EL (cell line): ENCODE measurements at places on chromosomes 5 and 9.

DNA sequence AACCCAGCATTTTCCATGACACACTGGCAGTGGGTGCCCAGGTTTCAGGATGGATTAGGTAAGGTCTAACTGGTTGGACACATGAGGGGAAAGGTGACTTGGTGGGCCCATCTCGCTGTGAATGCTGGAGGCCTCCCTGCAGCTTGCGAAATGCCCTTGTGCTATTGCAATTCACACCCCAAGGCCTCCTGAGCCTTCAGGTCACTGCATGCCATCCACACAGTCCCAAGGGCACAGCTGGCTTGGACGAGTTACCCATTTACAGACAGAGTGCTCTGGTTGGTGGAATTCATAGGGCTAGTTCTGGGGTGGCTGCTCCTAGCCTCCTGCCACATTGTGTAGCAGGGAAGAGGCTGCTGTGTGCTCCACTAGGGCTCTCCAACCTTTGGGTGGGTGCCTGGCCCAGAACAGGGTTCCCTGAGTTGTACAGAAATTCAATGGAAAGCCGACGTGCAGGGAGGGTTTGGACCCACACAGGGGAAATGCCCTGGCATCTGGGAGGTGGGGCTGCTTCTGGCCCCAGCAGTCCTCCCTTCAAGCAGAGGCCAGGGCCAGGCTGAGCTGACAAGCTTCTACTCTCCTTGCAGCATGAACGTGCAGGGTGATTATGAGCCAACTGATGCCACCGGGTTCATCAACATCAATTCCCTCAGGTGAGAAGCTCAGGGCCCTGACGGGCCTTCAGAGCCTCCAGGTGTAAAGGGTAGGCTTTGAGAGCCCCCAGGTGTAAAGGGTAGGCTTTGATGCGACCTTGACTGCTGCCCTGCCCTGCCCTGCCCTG is 54.3 kb downstream of the ASS1 start:
- DNase-seq, result no peak

DNA sequence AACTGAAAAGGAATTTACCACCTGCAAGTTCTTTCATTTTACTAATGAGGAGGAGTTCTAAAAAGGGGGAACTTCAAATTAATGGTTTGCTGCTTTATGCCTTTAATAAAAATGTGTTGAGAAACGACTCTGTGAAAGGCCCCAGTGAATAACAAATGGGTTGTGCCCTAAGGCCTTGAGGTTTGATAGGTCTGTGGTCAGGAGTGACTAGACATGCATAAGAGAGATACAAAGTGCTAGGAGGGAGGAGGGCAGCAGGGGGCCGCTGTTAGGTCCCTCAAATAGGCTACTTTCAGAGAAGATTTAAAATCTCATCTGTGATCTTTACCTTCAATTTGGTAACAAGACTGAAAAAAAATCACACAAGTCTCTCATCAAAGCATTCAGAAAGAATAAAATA is 58.3 kb downstream of the FAM81B start:
- DNase-seq, result peak; percentile 12

DNA sequence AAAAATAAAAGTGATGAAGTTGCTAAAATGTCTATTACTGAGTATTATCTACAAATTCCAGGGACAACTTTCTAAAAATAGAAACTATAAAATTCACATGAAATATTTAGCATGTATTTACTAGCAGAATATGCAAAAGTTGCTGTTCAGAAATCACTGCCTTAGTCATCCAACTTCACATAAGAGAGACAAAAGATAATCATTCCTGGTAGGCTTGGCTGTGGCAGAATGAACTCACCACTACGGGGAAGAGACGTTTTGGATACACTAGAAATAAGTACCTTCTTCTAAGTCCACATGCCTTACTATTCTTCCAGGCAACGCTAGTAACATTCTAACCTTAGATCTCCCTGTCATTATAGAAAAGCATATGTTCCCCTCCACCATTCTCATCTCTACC is 272.2 kb downstream of the BNC2 start:
- DNase-seq, result no peak

- no peak for DNase-seq
These were observed 14.9 kb downstream of the XPA start for GRCh38 chr9:97682242-97682641.

- peak; percentile 84 for DNase-seq
These were observed 522.7 kb downstream of the NR2F1-AS1 start for GRCh38 chr5:93058309-93058708.

DNA sequence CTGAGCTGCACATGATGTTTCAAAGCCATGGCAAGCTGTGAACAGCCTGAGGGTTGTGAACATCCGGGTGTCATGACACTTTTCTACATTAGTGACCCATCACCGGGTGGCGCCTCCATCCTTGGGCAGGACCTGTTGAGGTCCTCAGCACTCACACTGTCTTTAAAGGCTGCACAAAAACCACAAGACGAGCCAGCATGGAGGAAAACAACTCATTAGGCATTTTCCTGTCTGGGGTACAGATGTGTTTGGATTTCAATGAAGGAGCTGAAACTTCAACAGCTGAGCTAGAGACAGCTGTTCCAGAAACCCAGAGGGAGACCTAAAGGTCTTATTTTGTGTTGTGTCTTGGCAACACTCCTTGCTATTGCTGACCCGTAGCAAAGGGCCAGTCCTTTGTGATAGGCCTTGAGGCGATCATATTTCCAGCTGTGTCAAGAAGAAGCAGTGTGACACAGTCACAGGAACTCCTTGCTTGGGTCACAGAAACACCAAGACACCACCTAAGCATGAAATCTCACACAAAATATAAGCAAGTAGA is 151.8 kb upstream of the VLDLR start:
- peak; percentile 35 for DNase-seq

- DNase-seq, result no peak
These were observed 1162.5 kb upstream of the DMAC1 start for GRCh38 chr9:8962084-8962483.

DNA sequence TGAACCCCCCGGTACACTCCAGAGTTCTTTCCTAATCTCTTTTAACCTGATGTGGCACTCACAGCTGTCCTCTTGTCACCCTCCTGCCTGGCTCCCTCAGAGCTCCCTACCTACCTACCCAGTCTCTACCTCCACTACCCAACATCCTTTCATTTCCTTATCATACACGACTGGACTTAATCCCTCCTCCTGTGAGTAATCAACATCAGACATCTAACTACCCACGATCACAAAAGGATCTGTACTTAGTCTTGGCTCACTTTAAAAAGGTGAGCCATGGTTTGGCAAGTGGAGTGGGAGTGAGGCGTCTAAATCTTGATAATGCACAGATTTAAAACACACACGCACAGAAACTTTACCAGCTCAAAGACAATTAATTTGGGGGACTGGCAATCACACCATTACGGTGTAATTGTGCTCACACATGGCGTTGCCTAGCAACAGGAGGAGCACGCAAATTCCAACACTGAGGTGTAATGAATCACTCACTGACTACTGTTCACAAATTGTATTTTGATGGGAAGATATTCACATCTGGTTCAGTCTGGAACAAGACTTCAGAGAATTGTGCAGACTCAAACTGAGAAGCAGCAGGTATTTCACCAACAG is 235.9 kb downstream of the EPB41L4A start:
- DNase-seq, result no peak

- DNase-seq, result no peak
These were observed 66.2 kb upstream of the CNTLN start for GRCh38 chr9:17068671-17069070.

DNA sequence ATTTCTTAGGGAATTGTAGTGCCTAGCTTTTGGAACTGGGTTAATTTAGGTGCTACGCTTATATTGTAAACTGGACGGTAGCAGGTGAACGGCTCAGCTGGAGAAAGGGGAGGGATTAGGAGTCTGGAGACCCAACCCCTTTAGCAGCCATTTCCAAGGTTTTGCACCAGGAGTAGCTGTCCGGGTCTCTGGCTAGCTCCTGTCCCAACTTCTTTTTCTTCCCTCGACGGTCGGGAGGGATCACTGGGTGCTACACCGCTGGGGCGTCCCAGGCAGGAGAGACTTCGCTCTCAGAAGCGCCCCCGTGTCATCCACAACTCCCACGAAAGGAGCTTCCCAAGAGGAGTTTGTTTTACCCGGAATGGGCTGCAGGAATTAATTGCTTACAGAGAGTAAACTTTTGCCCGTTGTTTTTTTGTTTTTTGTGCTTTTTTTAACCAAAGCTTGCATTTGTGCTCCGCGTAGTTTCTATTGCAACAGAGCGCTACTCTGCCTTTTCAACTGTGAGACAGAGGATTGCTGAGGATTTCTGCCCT is 1640.9 kb upstream of the C9orf72 start:
- no peak for DNase-seq

DNA sequence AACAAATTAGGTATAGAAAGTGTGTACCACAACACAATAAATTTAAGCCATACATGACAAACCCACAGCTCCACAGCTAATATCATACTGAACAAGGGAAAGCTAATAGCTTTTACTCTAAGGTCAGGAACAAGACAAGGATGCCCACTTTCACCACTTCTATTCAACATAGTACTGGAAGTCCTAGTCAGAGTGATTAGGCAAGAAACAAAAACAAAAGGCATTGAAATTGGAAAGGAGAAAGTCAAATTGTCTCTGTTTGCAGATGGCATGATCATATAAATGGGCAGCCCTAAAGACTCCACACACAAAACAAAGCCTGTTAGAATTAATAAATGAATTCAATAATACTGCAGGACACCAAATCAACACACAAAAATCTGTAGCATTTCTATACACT is 548.8 kb downstream of the CTNND2 start:
- no peak for DNase-seq

GRCh38 chr5:18281947-18282581 is 647.8 kb downstream of the TAF11L14 start:
- DNase-seq, result peak; percentile 29

DNA sequence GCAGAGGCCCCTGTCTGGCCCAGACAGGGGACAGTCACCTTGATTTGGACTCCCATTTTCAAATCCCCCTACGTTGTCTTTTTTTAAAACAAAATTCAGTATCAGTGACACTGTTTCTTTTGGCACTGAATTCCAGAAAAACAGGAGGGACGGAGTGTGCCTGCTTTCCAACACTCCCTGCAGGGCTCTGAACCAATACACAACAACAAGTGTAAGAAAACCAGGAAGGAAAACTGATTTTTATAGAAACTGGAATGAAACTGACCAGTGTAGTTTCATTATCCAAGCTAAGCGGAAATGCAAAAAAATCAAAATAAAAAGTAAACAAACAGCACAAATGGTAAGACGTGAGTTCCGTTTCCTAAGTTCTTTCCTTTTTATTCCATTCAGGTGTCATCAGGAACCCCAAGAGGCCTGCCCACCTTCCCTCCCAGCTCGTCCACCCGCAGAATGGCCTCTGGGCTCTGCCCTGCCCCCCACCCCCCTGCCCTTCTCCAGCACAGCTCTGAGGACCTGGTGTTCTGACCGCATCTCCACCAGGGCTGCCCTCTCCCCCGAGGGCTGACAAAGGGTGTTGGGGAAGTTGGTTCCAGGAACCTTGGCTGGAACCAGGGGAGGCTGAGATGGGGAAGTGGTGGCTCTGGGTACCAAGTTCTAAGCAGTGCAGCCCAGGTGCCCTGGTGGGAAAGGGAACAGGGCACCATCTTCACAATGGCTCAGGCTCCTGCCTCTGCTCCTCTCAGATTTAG is 73.6 kb downstream of the PSD2 start:
- DNase-seq, result no peak

- DNase-seq, result no peak
These were observed 37.3 kb downstream of the KCTD16 start for GRCh38 chr5:144207875-144208444.

DNA sequence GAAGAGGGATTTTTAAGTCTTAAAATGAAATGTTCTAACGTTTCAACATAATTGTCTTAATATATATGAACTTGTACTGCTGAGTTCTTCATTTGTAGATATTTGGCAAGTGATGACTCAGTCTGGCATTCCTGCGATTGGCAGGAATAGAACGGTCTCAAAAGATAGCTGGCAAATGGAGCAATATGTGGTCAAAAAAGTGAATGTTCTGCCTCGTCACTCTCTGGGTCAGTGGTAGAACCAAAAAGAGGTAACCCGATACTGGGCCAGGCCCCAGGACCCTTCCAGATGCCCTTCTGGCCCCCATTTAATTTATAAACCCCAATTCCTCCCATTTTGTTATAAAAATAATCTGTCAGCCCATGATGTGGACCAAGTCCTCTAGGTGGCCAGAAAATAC is 39.2 kb downstream of the ZNF366 start:
- DNase-seq, result peak; percentile 78

- DNase-seq, result no peak
These were observed 2.5 kb downstream of the TJP2 start for GRCh38 chr9:69176471-69177171.

DNA sequence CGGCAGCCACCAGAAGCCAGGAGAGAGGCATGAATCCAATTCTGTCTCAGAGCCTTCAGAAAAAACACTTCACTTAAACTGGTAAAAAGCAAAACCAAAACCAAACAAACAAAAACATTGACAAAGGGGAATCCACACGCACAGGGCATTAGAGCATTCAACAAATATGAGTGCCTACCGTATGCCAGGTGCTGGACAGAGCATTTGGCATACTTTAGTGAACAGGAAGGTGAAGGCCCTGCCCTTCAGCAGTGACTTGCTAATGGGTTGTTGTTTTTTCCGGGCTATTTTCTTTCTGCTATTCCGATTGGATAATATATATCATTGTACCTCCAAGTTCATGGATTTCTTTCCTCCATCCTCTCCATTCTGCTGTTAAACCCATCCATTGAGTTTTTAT is 71.7 kb upstream of the RUFY1 start:
- DNase-seq, result no peak

DNA sequence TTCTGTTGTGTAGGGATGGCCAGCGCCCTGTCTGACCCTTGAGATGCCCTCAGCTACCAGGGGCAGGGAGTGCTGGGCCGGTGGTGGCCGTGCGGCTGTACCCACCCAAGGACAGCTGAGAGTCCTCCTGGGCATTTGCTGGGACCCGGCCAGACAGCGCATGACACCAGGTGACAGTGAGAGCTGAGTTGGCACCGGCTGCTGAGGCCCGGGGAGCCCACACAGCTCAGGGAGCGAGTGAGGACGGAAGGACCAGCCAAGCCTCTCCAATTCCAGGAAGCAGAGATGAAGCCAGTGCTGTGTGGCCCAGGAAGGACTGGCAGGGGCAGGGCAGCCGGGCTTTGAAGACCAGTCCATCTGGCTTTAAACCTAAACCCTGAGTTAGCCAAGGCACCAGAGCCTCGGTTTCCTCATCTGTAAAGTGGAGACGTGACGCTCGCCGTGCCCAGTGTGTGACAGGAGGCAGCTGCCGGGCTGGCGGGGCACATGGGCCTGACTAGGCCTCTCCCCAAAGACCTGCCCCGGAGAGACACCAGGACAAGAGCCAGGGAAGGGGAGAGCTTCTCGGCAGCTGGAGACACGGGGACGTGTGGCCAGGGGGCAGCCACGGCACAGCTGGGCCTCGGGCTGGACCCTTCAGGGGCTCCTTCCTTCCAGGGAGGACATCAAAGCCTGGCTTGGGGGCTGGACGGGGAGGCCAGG is 3.0 kb upstream of the AGPAT2 start:
- DNase-seq, result no peak

GRCh38 chr9:98442114-98442513 is 186.7 kb upstream of the TBC1D2 start:
- DNase-seq, result no peak

DNA sequence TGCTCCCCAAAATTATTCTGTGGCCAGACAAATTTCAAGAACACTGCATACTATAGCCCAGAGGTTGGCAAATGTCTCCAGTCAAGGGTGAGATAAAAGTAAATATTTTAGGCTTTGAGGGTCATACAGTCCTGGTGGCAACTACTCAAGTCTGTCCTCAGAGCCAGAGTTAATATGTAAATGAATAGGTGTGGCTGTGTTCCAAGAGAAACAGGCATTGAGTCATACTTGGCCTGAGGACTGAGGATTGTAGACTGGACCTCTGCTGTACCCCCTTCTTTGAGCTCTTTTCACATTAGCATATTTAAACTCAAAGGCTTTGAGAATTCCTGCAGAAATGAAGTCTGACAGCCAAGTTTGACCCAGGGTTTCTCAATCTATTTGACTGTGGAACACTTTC is 129.2 kb upstream of the PTCH1 start:
- peak; percentile 52 for DNase-seq
